ENCODE measurements at places on chromosomes 7 and 10. TPM values are rescaled to one million over a fixed set of nuclear protein-coding genes. Genes with fewer than 3 reads are reported as not detected.

The SH2B2 gene
- 3.8 TPM for total RNA-seq

The CALML5 gene
- total RNA-seq: not detected

The ZWINT gene
- total RNA-seq: 69.2 TPM

The EEF1AKMT2 gene
- total RNA-seq: 33.1 TPM

The INMT gene
- not detected for total RNA-seq

The KDM7A gene
- 24.5 TPM for total RNA-seq

- no peaks in the 10 kb centered on the region for H3K36me3 ChIP-seq
- no peak overlapping the region for H3K27ac ChIP-seq
- H3K4me1 ChIP-seq: no peaks in the 10 kb centered on the region
Observed at GRCh38 chr10:71307469-71308085, 11.5 kb upstream of the SLC29A3 start.

- no peak overlapping the region for H3K4me3 ChIP-seq
- H3K27me3 ChIP-seq: peaks cover 19% of the 10 kb centered on the region
- DNase-seq: no peak
- H3K27ac ChIP-seq: no peak overlapping the region
- no peaks in the 10 kb centered on the region for H3K36me3 ChIP-seq
Observed at GRCh38 chr10:1372212-1372611, 316.0 kb downstream of the WDR37 start.

GRCh38 chr10:58577437-58577777, 64.7 kb downstream of the BICC1 start:
- H3K36me3 ChIP-seq: no peaks in the 10 kb centered on the region
- H3K4me3 ChIP-seq: no peak overlapping the region
- DNase-seq: no peak
- no peak overlapping the region for H3K27ac ChIP-seq

- no peak for DNase-seq
- H3K4me3 ChIP-seq: no peak overlapping the region
- no peak overlapping the region for H3K27ac ChIP-seq
- H3K36me3 ChIP-seq: no peaks in the 10 kb centered on the region
- peaks cover 13% of the 10 kb centered on the region for H3K27me3 ChIP-seq
- peaks cover 11% of the 10 kb centered on the region for H3K4me1 ChIP-seq
Observed at GRCh38 chr7:25906003-25906402, 246.0 kb upstream of the NFE2L3 start.

DNA sequence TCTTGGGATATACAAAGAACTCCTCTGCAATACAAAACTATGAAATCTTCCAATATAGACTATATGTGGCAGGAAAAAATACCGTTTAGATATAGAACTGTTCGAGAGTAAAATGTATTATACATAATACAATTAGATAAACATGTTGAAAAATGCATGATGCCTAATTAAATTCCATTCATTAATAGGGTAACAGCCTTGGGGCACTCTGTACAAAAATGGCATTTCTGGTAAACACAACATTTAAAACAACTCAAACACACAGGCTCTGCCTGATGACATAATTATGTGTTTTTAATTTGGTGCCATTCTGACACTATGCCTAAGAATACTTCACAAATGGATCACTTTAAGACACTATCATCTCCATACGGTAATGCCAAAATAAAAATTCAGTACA, 180.9 kb downstream of the FAM107B start:
- DNase-seq: no peak
- peaks cover 80% of the 10 kb centered on the region for H3K4me1 ChIP-seq
- no peak overlapping the region for H3K27ac ChIP-seq
- H3K4me3 ChIP-seq: no peak overlapping the region
- no peaks in the 10 kb centered on the region for H3K27me3 ChIP-seq

DNA sequence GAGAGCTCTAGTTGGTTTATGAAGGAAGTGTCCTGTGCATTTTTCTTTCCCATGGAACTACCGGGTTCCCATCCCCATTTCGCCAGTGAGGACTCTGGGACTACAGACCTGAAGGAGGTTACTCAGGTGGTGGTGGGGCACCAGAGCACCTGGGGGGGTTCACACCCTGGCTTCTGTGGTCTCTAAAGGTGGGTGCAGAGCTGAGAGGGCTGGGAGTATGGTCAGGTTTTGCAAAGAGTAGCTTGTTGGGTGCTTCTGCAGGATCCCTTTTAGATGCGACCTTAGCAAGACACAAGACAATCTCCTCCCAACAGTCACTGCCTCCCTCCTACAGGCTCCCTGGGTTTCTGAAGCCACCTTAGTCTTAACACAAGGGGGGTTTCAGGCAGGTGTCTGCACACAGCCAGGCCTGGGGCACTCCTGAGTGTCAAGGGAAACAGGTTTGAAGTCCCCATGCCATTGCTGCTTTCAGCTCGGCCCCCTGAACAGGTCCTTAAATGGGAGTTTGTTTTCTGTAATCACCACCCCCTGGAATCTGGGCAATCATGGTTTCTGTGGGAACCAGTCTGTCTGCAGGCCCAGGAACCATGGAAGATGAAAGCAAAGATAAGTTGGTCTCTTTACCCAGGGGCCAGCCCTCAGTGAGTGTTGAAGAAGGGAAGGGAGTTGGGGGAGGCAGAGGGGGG, 9.9 kb upstream of the CXCL12 start:
- no peak overlapping the region for H3K27ac ChIP-seq
- H3K4me3 ChIP-seq: no peak overlapping the region
- no peaks in the 10 kb centered on the region for H3K4me1 ChIP-seq
- H3K36me3 ChIP-seq: no peaks in the 10 kb centered on the region
- no peak for DNase-seq
- H3K27me3 ChIP-seq: peaks cover 17% of the 10 kb centered on the region

- peaks cover 27% of the 10 kb centered on the region for H3K27me3 ChIP-seq
- H3K4me1 ChIP-seq: peaks cover 4% of the 10 kb centered on the region
- no peak for DNase-seq
- no peak overlapping the region for H3K27ac ChIP-seq
- no peaks in the 10 kb centered on the region for H3K36me3 ChIP-seq
Observed at GRCh38 chr10:120983721-120984120, 132.6 kb downstream of the WDR11 start.

- no peak for DNase-seq
- no peak overlapping the region for H3K27ac ChIP-seq
- H3K27me3 ChIP-seq: peaks cover 4% of the 10 kb centered on the region
- peaks cover 1% of the 10 kb centered on the region for H3K36me3 ChIP-seq
- no peak overlapping the region for H3K4me3 ChIP-seq
- no peaks in the 10 kb centered on the region for H3K4me1 ChIP-seq
Observed at GRCh38 chr10:1264001-1264400, 207.8 kb downstream of the WDR37 start.

- no peaks in the 10 kb centered on the region for H3K27me3 ChIP-seq
- H3K27ac ChIP-seq: no peak overlapping the region
- no peak overlapping the region for H3K4me3 ChIP-seq
Observed at GRCh38 chr7:92436612-92437445, 10.5 kb upstream of the GATAD1 start.

DNA sequence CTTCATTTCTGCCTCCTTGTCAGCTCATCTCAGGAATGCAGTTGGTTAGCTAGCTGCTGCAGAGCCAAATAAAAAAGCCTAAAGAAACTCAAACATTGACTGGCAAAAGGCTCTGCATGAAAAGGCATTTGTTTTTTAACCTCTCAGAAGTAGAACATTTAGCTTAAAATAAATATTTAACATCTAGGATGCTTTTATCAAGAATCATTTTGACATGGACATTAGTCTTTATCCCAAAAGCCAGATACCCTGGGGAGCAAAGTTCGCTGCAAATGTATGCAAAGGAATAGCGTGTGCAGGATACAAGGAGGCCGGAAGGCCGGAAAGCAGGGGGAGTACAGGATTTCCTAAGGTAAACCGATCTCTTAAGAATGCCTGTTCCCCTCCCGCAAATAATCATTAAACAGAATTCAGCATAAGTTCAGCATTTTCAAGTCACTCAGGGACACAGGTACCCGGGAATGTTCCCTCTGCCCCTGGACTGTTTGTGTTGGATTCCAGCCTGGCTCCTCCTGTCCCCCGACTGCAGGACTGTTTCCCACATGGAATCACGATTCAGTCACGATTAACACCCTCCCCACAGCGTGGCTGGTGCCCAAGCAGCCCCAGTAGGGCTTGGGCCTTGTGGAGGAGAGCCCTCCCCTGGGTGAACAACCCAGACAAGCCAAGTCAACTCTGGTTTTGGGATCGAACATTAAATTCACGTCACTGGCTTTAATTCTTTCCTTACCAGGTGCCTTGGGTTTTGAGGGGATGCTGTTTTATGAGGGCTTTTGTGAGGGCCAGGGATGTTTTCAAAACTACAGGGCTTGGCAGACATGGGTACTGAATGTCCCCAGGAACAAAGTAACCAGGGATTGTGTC, 97.8 kb downstream of the HIPK2 start:
- H3K27ac ChIP-seq: peak overlapping the region; percentile 94
- H3K4me3 ChIP-seq: no peak overlapping the region
- peaks cover 11% of the 10 kb centered on the region for H3K36me3 ChIP-seq
- no peaks in the 10 kb centered on the region for H3K27me3 ChIP-seq
